Thoracic aorta (tissue), 2 donors: ENCODE measurements at places on chromosomes 13 and 19.

- DNase-seq = no peak
Measured at GRCh38 chr13:44170731-44171130, 202.9 kb upstream of the SERP2 start.

DNA sequence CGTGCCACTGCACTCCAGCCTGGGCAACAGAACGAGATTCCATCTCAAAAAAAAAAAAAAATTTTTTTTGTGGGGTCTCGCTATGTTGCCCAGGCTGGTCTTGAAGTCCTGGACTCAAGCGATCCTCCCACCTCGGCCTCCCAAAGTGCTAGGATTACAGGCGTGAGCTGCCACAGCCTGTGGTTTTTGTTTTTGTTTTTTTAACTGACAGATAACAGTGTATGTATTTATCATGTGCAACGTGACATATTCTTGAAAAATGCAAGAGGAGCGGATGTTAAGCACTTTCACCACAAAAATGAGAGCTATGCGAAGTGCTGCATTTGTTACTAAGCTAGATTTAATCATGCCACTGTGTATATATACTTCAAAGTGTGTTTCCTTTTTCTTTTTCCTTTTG, 49.0 kb downstream of the ARHGEF18 start:
- DNase-seq = no peak

DNA sequence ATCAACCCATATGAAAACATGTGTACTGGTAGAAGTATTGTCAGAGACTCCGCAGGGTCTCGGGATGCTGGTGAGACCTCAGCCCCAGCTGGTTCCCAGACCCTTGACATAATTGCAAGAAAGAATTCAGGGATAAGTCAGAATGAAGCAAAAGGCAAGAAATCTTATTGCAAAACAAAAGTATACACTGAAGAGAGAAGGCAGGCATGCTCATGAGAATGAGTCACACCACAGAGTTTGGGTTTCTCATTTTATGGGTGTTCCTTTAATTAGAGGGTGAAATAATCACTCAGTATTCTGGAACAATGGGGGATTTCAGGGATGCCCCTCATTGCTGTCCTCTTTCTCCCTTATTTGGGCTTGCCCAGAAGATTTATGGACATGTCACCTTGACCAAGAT, 1423.8 kb upstream of the MIR17HG start:
- no peak for DNase-seq

DNA sequence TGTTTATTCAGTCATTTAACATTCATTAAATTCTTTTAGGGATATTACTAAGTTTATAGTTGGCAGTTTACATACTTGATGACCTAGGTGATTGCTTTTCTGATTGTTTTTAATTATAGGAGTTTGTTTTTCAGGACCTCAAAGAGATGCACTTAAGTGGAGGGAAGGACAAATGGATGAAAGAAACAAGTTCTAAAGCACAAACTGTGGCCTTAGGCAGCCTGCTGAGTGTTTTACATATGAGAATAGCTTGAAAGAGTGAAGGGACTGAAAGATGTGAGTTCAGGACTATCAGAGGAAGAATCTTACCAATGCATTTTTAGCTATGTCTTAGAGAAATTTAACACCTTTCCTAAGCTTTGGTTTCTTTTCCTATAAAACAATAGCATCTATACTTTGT, 402.6 kb downstream of the KLF12 start:
- DNase-seq = no peak

- no peak for DNase-seq
Measured at GRCh38 chr13:60467098-60467497, 70.1 kb downstream of the TDRD3 start.

DNA sequence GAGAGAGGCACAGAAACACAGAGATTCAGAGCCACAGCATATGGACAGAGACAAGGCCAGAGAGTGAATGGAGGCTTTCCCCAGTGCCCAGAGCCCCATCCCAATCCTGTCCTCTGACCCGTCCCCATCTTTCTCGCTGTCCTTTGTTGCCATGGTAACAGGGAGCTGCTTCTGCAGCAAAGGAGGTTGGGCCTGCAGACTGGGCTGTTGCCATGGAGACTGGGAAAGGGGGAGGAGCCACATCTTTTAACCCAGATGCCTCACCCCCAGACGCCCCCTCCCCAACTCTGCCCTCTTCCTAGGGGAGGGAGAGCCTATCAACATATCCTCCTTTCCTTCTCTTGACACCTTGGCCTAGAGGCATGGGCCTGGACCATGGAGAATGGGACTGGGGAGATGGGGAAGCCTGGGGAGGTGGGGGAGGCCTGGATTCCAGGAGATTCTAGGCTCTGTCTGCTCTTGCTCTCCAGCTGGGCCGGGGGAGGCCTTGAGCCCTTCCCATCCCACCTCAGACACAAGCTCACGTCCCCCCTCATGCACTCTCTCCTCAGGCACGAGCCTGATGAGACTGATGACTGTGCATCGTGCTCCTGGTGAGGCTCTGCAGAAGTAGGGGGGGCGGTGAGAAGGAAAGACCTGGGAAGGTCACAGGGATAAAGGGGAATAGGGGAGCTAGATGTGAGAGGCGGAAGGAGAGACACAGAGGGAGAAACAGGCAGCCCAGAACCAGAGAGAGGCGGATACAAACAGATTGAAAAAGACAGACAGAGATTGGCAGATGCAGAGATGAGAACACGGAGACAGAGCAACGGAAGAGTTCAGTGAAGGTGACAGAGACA, 2.1 kb upstream of the ATP1A3 start:
- DNase-seq = no peak

- DNase-seq = no peak
Measured at GRCh38 chr13:20550799-20551198, 16.2 kb upstream of the IFT88 start.

DNA sequence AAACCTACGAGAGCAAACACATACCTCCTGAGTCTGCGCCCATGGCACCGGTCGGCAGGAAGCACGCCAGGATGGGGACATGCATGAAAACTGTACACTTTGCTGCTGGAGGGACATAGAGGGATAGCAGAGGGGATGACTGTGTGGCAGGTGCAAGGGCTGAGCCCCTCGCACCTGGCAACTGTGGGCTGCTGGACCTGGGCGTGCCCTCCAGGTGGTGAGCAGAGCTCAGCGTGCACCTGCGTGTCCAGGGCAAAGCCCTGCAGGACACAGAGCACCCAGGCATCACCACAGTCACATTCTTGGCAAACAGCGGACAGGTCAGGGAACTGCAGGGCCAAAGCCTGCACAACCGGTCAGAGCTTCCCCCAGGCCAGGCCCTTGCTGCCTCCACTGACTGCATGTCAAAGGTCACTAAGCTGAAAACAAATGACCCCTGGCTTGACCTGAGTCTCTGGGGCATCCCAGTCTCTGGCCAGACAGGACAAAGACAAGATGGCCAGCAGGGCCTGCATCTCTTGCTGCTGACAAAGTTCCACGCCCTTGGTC, 9.0 kb upstream of the ISYNA1 start:
- DNase-seq = no peak

DNA sequence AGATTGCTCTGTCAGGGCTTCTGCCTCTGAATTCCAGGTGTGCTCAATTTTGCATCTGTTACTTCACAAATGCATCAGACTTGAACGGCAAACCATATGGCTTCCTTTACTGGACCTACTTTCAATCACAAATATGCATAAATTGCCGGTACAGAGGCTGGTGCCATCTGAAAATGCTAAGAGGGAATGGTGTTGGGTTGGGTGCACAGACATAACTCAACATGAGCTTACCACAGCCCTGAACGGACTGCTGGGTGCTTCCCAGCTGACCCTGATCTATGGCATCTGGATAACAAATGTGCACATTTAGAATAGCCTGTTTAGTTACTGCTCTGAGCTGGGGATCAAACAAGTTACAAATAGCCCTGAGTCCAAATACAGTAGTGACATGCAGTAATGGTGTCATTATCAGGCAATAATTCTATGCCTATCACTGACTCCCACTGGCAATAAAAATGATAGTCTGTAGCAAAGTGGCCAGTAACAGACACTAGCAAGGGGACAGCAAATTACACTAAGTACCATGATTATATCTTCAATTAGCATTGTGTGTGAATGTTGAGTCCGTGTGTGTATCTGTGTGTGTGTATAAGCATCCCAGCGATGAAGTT, 927.3 kb downstream of the DIAPH3 start:
- DNase-seq = no peak

DNA sequence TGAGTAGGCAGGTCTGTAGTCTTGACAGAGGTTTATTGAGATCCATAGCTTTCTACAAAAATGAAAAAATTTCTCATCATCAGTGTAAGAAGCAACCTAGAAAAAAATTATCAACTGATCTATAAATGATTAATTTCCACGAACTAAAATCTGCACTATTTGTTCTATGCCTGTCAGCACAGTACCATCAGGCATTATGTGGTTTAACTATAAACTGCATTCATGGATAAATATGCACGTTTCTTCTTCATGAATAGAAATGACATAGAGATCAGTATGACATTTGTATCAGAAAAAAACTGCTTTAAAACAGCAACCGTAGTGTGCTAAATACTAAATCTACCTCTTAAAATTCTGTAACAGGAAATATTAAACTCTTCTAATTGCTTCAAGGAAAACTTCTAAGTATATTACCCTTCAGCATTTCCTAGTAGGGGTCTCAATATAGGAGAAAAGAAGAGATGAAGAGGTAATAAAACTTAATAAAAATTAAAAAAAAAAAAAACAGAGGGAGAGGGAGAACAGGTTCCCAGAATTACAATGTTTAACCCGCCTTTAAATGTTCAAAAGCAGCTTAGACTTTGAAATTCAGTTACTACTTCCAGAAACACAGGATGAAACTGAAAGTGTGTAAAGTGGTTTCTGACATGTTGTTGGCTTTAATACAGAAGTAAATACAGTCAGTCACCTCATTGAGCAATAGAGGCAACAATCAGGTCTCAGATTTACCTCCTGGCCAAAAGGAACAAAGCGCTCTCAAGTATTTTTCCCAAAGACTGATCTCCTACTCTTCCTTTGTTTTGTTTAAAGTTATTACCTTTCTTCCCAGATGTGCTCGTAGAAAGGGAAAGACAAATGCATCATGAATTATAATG, 144.4 kb downstream of the DIAPH3 start:
- DNase-seq = no peak

DNA sequence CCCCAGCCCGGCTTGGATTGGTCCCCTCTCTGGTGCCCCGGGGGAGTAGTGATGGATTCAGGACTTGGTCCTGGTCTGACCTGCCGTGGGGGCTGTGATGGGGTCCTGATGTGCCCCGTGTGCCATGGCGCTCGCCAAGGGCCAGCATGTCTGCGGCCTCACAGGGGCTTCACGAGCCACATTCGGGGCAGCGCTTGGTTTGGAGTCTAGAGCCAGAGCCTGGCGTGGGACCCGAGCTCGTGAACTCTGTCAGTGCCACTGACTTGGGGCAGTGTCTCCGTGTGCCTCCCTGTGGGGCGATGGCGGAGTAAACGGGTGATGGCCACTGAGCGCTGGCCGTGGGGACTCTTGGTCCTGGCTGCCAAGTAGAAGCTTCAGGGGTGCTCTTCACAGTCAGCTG, 17.1 kb downstream of the KDM4B start:
- no peak for DNase-seq

DNA sequence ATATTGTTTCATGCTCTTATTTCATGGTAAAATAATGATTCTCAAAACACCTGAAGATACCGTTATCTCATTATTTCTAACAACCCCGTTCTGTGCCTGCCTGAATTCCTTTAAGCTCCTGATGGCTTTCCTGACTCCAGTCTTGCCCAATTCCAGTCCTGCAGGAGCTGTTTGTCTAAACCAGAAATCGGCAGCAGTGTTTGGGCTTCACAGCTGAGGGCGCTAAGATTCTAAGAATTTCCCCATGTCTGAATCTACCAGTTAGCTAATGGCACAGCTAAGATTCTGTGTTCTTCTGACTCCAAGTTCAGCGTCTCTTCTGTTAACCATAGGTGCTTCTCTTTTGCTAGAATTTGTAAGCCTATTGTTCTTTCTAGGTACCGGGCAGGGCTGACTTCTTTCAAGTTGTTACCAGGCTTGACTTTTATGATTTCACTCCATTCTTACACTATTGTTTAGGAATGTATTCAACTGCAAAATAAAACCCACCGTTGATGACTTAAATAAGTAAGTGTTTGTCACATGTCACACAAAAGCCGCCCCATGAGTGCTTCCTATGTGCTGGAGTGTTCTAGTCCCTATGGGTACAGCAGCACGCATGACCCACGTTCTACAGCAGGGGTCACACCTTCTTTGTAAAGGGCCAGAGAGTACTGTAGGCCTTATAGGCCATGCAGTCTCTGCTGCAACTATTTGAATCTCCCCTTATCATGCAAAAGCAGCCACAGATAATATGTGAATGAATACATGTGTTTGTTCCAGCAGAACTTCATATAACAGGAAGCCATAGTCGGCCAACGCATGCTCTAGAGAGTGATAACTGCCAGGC, 168.3 kb upstream of the RNF113B start:
- DNase-seq = no peak

GRCh38 chr13:112767506-112768471, 78.0 kb downstream of the ATP11A start:
- no peak for DNase-seq

DNA sequence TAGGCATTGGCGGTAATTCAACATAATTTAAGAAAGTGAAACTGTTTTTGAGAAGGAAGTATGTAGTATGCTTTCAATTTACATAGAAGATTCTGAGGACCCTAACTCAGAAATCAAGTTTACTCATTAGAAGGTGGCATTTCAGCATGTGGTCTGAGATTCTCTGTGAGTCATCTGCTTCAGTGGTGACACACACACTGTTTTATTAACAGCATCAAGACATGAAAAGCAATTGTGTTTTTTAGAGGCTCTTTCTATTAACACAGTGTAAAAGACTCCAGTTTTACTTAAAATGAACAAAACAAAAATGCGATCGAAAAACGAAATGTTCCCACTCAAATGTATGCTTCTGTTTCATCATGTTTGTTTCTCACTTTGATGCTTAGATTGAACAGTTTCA, 802.1 kb upstream of the SLITRK6 start:
- DNase-seq = no peak

- DNase-seq = no peak
Measured at GRCh38 chr19:2461751-2462634, 5.2 kb upstream of the LMNB2 start.

DNA sequence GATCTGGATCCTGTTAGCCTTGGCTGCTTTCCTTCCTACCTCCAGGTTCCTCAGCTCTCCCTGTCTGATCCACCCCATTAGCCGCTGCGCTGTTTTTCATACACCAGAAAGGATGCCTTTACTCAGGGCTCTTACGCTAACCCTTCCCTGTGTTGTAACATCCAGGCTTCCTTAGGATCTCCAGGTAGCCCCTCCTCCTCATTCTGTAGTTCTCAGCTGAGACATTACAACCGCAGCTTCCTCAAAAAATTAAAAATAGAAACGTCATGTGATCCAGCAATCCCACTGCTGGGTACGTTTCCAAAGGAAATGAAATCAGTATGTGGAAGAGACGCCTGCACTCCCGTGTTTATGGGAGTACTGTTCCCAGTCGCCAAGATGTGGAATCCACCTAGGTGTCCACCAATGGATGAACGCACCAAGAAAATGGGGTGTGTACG, 18.4 kb upstream of the MYADM start:
- DNase-seq = no peak

- DNase-seq = no peak
Measured at GRCh38 chr13:100668408-100668807, 6.2 kb downstream of the TMTC4 start.

- no peak for DNase-seq
Measured at GRCh38 chr19:45766869-45767346, 2.1 kb downstream of the SIX5 start.
